Activated CD4-positive, alpha-beta T cell treated with anti-CD3 and anti-CD28 coated beads, Interleukin-2, Interleukin-6, amounts not matched to agents 100 ng/mL and 50 ng/mL, durations not matched to agents 16 hours and 8 hours (primary cell): ENCODE measurements at places on chromosomes 1 and 21.

DNA sequence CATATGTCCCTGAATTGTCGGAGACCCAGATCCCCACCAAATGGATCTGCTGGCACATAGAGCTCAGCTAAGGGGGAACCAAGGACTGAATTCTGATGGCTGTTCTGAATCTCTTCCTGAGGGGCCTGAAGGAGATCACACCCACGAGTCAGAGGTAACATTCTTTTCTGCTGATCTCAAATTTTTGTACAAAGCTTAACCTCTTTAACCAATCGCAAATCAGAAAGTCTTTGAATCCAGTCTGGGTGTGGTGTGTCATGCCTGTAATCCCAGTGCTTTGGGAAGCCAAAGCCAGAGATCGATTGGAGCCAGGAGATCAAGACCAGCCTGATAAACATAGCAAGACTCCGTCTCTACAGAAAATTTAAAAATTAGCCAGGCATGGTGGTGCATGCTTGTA lies 62.8 kb upstream of the PRRC2C start:
- no peak for DNase-seq

- DNase-seq, result no peak
These were observed 1164.4 kb upstream of the ADGRL4 start for GRCh38 chr1:80170811-80171485.

DNA sequence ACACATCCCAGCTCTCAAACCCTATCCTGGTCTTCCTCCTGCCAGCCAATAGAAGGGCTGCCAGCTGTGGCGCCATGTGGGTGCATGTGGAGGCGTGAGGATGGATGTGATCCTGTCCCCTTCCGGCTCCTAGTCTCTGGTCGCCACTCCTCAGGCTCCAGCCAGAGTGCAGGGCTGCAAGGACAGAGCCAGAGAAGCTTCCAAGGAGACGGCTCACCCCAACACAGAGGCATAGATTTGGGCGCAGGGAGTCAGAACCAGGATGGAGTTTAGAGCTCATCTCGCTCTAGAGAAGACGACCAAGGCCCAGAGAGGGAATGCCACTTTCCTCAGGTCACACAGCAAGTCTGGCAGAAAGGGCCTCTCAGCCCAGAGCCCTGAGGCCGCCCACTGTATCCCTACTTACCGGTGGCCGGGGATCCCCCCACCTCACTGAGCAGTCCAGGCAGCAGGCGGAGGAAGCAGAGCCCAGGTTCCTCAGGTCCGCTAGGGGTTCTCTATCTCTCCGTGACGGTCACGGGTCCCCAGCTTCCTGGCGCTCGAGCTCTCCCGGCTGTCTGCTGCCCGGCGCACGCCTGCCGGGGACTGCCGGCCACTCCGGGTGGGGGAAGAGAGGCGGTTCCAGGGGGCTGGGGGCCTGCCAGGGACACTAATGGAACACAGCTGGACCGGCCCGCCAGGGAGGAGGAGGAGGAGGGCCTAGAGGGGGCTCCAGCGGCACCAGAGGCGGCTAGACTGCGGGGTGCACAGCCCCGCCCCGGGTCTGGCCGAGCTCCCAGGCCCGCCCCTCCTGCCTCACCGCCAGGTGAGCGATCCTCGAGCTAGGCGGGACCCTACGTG lies at the start of gene COL16A1:
Gene COL16A1, minus strand, starts transcription at position 587 of the 840 bp plus-strand sequence. CDS start 1,824 bp downstream, outside the sequence.
- no peak for DNase-seq

DNA sequence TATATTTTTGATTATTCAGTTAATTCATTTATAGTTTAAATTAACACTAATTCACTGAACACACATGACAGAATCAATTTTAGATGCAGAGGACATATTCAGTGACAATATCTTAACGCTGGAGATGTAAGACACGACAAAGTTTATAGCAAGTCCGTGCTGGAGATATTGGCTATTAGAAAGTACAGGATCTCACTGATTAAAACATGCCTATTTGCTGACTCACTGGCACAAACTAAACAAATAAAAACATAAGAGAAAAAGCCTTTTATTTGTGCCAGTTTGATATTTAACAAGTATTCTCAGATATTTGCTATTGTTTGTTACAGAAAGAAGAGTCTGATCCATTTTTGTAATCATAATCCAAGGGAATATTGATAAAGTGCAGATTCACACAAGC lies 1122.9 kb upstream of the B3GALT2 start:
- no peak for DNase-seq

DNA sequence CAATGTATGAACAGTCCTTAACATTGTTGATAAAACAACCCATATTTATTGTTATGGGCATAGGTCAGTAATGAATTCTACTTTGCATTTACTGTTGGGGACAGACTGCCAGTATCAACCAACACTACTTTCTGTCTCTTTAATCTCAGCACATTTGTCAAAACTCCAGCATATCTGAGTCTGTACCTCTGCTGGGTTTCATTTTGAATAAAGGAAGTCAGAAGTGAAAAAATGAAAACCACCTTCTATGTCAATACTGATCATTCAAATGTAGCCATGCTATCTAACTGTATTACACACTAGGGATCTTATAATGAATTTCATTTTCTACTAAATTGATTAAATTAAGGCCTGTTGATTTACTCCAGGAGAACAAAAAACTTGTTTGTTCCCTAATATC lies 24.2 kb upstream of the CXADR start:
- DNase-seq, result peak; percentile 71

DNA sequence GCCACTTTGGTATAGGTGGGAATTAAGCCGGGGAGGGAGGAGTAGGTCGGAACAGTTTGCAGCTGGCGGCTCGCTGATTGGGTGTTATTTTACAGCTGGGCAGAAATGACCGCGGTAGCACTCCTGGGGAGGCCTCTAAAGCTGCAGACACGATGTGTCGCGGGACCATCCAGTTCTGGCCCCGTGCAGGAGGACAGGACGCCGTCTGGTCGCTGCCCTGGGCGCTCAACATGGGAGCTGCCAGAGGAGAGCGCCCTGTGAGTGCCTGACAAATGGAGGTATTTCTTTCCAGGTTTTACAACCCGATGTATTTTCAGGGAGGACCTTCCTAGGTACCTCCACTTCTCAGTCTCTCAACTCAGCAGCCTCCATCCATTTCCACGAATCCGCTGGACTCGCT lies 46.2 kb downstream of the CDC7 start:
- DNase-seq, result no peak

- DNase-seq, result no peak
These were observed 72.8 kb downstream of the NFASC start for GRCh38 chr1:204943495-204943894.

- DNase-seq, result no peak
These were observed 22.9 kb upstream of the CLSTN1 start for GRCh38 chr1:9846611-9847171.

GRCh38 chr1:167950569-167950968 lies 13.7 kb upstream of the MPC2 start:
- no peak for DNase-seq

DNA sequence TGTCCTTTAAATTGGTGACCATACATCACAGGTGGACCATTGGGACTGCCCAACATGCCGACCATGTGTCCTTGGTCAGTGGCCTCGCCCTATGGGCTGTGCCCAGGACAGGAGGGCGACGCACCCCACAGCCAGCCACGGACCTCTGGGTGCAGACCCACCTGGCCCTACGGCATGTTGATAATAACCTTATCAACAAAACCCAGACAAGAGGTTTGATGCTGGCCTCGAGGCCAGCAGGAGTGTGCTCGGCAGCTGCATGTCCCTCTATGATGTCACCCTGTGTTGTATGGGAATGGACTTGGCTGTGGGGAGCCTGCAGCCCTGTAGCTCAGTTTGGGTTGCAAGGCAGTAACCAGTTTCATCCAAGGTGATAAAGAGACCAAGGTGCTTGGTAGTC lies 32.1 kb downstream of the SLC37A1 start:
- no peak for DNase-seq

DNA sequence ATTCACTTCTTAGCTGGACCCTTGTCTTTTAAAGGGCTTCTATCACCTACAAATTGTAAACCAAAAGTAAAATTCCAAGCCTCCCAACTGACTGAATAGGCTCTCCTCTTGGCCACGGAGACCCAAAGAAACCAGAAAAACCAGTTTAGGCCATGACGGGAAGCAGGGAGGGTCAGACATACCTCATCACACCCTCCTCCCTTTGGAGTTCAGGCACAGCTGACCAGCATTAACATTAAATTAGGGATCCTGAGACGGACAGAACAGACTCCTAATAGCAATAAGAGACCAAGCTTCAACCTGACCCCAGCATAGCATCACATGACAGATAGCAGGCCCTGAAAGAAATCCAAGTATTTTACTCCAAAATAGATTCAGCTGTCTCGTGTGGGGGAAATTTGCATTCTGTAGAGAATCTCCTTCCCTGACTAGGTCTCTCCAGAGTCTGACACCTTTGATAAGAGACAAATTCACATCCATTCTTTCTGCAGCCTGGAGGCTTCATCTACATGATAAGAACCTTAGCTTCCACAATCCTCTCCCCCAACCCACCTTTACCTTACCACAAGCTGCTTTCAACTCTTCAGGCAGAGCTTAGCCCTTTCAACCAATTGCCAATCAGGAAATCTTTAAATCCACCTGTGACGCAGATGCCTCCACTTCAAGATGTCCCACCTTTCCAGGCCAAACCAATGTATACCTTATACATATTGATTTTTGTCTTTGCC lies 177.1 kb upstream of the RAB4A start:
- no peak for DNase-seq

DNA sequence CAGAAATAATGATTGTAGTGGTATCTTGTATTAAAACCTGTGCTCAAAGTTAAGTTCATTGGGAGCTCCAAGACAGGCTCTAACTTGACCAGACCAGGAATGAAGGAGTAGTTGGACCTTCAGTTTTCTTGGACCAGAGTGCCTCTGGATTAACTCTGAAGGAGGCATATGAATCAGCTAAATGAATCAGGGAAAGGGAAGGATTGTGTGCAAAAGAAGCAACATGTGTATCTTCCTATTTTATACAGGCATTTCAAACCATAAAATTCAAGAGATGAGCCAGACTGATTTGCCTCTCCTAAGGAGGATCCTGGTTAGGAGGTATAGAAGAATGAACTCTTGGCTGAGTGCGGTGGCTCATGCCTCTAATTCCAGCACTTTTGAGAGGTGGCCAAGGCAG lies 71.4 kb downstream of the CC2D1B start:
- no peak for DNase-seq

- no peak for DNase-seq
These were observed 282.4 kb upstream of the SGIP1 start for GRCh38 chr1:66251546-66251945.

DNA sequence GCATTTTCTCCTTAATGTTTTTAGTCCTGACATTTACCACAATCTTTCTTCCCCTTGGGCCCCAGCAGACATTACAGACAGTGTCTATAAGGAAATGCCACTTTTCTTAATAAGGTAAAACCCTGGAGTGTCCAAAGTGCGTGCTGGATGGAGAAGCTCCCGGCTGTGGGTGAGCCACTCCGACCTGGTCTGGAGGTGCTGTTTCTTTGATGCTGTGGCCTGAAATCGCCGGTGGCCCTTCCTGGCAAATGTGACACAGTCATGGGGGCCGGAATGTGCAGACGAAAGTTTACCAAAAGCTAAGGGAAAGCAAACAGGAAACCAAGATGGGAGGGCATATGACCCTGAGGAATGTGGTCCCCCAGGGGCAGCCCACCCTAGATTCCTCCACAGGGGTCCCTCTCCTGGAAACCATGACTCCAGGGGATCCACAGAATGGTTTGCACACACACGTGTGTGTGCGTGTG lies 77.9 kb downstream of the FHAD1 start:
- no peak for DNase-seq

- no peak for DNase-seq
These were observed 41.5 kb downstream of the MORN1 start for GRCh38 chr1:2349806-2350205.

DNA sequence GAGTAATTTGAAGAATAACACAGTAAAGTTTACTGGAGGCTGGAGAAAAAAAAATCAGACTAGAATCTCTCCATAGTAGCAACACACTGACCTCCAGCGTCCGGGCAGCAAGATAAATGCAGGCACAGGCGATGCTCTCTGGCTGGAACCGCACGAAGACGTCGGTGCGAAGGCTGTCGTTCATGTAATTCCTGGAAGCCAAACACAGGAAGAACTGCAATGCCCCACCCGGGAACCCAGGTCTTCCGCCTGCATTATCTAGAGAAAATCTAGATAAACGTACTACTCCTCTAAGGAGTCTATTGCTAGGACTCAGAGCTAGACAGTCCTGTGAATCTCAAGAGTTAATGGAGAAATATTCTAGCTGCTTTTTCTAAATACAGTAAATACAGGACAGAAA lies 8.5 kb downstream of the CCNL2 start:
- DNase-seq, result no peak

DNA sequence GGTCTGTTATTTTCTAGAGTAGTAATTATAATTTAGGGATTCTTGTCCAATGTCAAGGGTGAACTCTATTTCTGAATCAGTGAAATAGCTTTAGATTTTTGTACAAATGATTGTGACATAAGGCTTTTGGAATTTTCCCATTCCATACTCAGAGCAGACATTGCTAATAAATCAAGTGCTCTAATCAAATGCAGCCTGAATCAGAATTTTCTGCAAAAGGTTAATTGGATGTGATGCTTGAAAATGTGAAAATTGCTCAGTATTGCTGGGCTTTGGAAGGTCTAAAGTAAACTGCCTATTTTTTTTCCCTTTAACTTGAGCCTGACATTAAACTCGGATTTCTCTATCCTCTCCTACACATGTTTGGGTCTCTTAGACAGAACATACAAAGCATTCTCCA lies 23.2 kb downstream of the SGIP1 start:
- DNase-seq, result no peak
